ENCODE measurements at places on chromosomes 7 and 10.

DNA sequence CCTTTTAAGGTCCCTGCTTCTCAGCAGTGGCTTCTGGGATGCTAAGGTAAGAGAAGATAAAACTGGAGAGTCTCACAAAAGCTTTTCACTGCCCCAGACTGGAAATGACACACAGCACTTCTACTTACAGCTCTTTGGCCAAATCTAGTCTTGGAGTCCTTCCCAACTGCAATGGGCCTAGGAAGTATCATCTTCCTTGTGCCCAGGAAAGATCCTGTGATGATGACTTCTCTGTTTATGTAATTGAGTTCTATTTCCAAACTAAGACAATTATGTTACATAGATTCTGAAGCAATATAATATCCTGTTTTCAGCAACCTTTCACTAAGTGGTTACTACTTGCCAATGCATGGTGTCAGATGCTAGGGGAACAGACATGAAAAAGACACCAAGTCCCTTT is 234.1 kb downstream of the PTEN start:
- DNase-seq: no peak

DNA sequence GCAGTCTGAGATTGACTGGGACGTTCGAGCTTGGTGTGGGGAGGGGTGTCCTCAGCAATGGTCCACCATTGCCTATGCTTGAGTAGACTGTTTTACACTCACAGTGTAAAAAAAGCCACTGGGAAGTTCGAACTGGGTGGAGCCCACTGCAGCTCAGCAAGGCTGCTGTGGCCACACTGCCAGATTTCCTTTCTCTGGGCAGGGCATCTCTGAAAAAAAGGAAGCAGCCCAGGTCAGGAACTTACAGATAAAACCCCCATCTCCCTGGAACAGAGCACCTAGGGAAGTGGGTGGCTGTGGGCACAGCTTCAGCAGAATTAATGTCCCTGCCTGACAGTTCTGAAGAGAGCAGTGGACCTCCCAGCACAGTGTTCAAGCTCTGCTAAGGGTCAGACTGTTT is 80.3 kb downstream of the BICC1 start:
- no peak for DNase-seq

GRCh38 chr10:74870191-74870590 is 43.8 kb downstream of the KAT6B start:
- no peak for DNase-seq

DNA sequence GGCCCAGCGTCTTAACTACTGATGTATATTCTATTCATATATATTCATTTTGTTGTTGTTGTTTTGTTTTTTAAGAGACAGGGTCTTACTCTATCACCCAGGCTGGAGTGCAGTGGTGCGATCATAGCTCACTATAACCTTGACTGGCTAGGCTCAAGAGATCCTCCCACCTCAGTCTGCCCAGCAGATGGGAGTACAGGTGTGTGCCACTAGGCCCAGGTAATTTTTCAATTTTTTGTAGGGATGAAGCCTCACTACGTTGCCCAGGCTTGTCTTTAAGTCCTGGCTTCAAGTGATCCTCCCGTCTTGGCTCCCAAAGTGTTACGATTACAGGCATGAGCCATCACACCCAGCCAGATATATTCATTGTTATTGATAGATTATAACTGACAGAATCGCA is 12.9 kb upstream of the STN1 start:
- no peak for DNase-seq

DNA sequence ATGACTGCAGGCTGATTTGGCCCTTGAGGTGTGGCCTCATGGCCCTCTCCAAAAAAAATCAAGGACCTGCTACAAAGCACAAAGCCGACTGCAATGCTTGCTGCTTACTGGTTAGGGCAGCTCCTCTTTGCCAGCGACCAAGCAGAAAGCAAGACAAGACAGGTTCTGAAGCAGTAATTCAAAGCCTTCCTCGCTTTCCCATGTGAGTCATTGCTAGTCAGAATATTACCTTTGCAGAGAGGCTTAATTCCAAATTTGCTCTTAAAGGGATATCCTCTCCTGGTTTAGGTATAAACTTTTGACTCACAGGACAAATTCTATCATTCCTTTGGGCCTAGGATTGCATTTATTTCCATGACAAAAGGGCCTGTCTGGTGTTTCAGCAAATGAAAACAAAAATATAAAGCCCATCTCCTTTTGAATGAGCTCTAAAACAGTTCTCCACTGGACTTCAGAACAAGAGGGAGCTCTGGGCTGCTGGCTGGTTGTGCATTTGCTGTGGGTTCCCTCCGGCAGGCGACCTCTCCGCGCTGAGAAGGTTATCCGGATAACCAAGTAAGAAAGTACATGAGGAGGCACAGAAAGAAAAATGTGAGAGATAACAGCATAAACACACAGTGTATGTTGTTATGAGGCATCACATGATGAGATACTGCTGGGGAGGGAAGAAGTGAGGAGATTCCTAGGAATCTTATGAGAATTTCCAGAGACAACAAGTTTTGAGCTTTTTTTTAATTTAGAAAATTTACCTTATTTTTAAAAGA is 90.8 kb downstream of the EGFR start:
- no peak for DNase-seq

- DNase-seq: no peak
Measured at GRCh38 chr7:74372511-74373111, 81.1 kb upstream of the GTF2IRD1 start.

GRCh38 chr7:129271500-129272355 is 46.9 kb downstream of the AHCYL2 start:
- DNase-seq: peak; percentile 82

GRCh38 chr7:88276605-88277153 is 30.0 kb downstream of the STEAP4 start:
- DNase-seq: no peak

DNA sequence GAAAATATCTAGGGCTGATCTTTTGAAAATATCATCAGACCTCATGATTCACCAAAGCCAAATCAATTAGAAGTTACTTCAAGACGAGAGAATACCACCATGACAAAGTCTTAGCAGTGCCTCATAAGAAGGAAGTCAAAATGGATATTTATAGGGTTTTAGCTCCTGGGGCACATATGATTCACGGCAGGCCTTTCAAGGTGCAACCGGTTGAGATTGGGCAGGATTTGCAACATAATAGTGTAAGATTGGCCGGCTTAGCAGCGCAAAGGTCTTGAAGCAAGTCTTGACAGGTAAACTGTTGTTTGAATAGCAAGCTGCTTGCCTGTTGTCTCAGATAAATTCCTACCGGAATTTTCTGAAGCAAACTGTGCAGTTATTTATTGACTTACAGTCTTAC is 17.5 kb downstream of the ADRB1 start:
- no peak for DNase-seq

DNA sequence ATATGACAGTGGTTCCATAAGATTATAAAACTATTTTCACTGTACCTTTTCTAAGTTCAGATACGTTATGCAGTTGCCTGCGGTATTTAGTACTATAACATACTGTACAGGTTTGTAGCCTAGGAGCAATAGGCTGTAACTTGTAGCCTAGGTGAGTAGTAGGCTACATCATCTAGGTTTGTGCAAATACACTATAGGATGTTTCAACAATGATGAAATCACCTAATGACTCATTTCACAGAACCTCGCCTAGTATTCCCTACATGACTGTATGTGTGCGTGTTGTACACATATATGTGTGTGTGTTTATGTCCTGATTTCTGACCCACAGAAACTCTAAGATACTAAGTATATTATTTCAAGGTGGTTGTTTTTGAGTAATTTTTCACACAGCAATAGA is 139.0 kb downstream of the HERPUD2 start:
- no peak for DNase-seq

DNA sequence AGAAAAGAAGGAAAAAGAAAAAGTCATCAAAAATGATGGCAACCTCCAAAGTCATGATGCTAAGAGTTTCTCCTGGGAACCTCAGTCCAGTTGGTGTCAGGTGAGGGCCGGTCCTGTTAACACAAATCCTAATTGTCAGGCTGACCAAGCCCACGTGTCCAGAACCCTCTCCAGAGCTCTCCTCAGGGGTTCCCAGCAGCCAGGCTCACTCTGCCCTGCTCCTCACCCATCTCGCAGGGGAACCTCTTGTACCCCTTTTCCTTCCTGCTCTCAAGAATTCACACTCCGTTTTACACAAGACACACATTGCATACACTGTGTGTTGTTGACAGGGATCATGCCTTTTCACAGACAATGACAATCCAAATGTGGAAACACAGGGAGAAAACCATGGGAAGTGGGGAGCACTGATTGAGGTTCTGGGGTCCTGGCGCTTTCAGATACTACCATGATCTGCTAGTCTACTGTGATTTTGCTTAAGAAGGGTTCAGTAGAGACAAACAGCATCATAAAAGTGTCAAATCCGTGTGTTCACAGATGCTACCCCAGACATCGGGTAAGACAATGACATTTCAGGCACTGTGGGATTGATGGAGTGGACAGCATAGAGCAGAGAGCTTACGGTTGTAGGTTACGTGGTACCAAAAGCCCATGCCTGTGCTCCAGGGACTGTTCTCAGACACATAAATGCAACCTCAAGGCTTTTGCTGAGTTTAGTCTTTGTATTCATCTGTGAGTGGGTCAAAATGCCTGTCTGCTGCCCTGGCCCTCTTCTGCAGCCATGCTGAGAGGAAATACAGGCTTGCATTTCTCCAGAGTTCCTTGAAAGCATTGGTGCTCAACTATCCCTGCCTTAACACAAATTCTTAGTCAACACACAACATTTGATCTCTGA is 16.0 kb downstream of the IL2RA start:
- DNase-seq: no peak

DNA sequence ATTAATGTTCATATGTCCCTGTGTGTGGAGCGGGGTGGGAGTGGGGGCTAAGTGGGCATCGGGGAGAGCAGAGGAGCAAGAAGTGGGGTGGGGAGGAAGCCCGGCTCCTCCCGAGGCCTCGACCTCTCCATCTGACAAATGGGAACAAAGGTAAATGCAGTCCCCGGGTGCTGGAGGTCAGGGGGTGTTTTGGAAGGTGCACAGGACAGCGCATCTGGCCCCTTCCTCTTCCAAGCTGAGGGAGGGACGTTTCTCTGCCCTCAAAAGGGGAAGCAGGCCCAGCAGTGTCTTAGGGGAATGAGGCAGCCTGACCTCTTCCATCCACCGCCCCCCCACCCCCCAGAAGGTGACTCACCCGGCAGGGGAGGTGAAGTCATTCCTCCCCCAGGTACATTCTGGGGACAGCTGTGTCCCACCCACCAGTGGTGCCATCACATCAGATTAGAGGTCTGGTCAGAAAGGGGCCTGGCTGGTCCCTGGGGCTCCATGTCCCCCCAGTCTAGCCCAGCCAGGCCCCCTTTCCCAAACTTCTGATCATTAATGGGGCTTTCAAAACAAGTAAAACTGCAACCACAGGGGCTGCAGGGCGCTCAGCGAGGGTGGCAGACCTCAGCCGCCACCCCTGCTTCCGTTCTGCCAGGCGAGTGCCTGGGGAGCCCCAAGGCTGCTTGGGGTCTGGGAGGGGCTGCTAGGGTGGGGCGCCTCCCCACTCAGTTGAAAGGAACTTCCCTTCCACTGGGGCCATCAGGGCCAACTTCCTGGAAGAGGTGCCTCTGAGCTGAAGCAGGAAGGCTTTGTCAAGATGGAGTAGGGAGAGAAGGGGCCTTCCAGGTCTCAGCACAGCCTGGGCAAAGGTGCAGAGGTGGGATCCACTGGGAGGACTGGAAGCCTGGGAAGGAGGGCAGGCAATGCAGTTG is 10.8 kb downstream of the LFNG start:
- DNase-seq: no peak

DNA sequence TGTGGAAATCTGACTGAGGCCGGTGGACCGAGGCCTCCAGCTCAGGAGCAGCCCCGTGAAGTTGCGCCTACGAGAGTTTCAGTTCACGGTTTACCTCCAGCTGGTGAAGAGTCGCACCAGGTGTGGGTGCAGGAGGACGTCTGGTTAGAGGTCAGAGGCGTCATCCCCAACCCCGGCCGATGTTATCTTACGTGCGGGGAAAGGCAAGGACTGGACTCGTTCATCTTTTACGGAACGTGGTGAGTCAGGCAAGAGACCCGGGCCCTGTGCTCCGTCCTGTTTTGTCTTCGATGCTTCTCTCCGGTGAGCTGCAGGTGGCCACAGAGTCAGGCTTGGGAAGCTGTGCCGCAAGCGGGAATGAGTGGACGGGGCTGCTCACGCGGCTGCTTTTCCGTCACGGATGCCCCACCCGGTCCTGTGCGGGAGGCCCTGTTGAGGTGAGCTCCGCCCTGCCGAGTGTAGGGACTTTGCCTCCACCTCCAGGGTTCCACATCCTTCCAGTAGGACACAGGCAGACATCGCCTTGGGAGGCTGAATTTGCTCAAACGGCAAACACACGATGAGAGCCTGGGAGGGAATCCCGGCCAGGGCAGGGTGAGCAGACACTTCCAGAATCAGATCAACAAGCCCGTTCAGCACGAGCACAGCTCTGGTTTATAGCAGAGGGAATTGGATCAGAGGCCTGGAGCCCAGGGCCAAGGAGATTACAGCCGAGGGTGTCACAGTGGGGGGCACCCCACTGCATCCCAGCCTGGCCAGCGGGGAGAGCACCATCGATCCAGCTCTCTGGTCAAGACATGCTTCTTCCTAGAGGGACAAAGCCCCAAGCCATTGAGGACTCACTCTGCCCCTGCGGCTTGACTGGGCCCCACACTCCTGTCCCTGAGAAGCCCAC is 50.1 kb upstream of the INPP5A start:
- DNase-seq: no peak

DNA sequence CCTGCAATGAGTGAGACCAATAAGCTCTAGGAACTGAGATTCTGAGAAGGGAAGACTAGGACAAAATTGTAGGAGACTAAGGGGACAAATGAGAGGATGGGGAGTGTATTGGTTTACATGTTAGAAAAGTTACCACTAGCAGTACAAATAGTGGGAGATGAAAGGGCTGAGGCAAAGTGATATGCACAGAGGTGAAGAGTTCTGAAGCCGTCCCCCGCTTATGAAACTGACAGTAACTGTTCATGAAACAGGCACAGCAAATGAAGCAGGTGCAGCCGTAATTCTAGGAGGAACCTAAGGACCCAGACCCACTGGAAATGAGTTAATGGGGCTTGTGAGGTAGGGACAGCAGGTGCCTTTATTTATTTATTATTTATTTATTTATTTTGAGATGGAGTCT is 211.3 kb downstream of the PRKG1 start:
- no peak for DNase-seq

GRCh38 chr7:74012842-74013249 is 15.1 kb upstream of the ELN start:
- DNase-seq: no peak

DNA sequence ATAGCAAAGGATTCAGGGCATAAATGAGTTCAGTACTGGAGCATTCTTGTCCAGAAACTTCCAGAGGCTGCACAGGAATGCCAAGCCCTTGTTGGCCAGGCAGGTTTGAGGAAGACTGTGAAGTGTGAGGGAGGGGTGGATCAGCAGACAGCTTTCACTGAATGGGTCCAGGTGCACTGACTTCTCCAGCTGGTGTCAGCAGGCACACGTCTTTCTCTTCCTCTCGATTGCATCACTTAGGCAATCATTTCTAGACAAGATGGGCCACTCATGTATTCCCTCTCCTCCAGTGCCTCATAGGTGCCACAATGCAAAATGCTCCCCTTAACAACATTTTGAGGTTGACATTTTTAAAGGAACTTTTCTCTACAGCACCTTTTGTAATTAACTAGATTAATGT is 15.6 kb upstream of the PLEKHS1 start:
- no peak for DNase-seq

GRCh38 chr7:114989531-114989930 is 67.6 kb downstream of the MDFIC start:
- DNase-seq: no peak

- no peak for DNase-seq
Measured at GRCh38 chr10:61456095-61456789, 3.1 kb upstream of the TMEM26 start.

- DNase-seq: no peak
Measured at GRCh38 chr10:76543655-76544054, 1094.0 kb downstream of the KCNMA1 start.
